Stimulated activated CD4-positive, alpha-beta T cell treated with anti-CD3 and anti-CD28 coated beads, Interleukin-4, amount 100 ng/mL, for 4 hours (primary cell): ENCODE measurements at places on chromosomes 2 and 18.

- no peak for DNase-seq
Measured at GRCh38 chr2:24492421-24493279, 1.6 kb downstream of the NCOA1 start.

DNA sequence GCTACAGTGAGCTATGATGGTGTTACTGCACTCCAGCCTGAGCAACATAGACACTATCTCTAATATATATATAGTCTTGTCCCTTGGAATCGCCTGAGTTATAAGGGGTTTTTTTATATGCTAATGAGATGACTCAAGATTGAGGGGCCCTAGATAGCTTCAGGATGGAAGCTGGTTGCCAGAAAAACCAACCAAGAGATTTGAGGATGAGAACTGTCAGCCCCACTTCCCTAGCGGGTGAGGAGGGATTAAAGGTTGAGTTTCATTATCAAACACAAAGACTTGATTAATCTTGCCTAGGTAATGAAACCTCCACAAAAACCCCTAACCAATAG is 12.6 kb upstream of the GALM start:
- no peak for DNase-seq

DNA sequence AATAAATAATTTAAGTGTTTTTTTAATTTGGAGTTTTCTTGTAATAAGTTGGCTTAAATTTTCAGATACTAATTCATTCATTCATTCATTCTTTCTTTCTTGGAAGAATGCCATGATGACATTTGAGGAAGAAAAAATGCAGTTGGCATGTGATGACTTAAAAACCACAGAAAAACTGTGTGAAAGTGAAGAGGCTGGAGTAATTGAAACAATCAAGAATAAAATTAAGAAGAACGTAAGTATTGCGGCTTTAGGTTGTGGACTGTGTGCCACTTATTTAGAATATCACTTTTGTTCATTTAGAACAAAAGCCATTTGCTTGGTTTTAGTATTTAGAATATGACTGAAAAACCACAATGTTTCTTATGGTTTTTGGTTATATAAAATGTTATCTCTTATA is 51.4 kb downstream of the TTC39C start:
- DNase-seq = no peak

DNA sequence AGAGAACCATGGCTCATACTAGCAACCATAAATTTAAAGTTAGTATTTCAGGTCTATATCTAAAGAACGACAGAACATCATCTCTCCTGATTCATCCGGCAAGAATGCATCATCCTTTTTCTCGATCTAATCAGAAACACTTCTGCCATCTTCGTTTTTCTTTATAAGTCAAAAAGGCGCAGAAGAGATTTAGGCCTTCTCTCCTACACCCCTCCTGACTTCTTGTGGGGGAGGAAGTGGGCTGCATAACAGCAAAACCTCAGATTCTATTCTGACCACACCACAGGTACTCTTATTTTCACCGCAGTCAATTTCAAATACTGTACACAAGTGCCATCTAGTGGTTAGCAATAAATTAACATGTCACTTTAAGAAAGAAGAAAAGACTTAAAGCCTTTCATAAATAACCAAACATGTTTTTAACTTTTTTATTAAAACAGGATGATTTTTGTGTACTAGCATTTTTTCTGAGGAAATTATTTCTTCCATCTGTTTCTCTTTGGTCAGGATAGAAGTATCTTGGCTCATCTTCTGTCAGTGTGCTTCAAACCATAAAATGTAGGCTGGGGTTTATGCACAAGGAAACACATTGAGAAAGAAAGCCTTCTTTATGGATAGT is 48.4 kb upstream of the PIK3C3 start:
- DNase-seq = peak; percentile 6

GRCh38 chr2:189287982-189288521 is 108.5 kb upstream of the COL5A2 start:
- DNase-seq = no peak

DNA sequence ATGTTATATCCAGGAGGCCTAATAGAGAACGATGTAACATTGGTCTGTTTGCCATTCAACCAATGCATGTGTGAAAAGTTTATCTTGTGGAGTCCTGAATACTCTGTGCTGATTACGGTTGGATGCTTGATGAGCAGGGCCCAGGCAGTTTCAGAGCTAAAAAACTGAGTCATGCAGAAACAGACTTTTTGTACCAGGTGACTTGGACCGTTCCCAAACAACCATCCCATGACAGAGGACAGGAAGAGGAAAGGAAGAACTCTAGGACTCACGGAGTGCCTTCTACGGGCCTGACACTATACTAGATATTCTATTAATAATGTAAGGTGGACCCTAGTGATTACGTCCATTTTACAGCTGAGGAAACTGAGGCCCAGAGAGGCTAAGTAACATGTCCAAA is 142.1 kb downstream of the ARHGAP28 start:
- DNase-seq = no peak

DNA sequence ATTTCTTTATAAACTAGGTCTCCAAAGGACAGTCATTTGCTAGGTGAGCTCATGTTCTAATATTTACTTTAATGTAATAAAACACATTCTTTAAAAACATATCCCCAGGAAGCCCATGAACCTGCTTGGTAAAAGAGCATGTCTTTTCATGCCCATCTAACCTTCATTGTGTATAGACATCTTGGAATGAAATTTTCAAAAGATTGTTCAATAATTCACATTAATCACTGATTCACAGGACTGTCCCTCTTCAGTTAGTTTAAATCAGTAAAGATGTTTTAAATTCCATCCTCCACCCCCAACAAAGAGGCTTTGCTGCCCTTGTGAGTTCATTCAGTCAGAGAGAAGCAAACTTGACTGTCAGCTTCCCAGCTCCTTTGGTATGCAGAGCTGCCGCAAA is 633.4 kb upstream of the CELF4 start:
- no peak for DNase-seq

- no peak for DNase-seq
Measured at GRCh38 chr2:162320864-162321517, 2.5 kb upstream of the IFIH1 start.

DNA sequence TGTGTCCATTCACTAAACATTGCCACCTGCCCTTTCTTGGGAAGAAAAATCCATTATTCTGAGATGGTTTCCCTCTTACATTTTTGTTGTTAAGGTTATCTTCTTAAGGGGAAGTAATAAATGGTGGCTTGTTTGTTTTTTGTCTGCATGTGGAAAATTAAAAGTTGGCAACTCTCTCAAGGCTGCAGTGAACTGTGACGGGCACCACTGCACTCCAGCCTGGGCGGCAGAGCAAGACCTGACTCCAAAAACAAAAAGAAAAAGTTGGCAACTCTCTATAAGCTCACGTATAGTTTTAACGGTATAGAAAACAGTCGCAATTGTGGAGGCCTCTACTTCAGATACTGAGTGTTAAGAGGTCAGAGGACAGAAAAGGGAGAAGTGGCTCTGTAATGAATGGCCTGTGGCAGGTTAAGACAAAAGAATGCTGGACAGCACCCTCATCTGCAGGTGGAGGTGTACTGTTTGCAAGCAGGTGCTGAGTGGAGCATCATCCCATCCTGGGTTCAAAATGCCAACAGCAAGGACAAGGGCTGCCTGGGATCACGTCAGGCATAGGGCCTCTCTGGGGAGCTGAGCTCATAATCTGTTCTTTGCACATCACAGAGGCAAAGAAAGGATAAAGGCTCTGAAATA is 16.7 kb downstream of the L3MBTL4 start:
- no peak for DNase-seq

DNA sequence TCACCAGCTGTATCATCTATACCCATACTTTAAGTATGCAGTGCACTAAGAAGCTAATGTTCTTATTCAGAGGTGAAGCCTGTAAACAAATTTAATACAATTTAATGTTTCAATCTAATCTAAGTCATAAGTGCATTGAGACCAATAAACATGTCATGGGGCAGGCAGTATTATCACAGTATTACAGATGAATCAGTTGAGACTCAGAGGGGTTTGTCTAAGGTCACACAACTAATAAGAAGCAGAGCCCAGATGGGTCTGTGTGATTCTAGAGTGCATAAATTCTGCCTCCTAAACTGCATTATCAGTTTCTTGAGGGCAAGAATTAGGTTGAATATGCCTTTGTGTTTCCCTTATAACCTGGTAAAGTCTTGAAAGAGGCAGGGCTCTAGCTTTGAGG is 140.9 kb upstream of the RNF152 start:
- no peak for DNase-seq

DNA sequence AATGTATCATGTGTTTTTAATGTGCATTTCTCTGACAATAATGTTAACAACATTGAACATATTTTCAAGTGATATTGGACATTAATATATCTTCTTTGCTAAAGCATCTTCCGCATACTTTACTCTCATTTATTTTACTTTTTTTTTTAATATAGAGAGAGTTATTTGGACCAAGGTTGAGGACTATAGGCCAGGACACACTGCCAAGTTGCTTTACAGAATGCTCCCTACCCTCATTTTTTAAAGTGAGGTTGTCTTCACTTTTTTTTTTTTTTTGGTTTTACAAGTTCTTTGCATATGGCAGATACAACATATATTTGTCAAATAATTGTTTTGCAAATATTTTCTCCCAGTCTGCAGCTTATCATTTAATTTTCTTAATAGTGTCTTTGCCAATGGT is 201.8 kb downstream of the OSR1 start:
- DNase-seq = no peak

GRCh38 chr2:119491776-119492525 is 32.3 kb downstream of the SCTR start:
- no peak for DNase-seq

DNA sequence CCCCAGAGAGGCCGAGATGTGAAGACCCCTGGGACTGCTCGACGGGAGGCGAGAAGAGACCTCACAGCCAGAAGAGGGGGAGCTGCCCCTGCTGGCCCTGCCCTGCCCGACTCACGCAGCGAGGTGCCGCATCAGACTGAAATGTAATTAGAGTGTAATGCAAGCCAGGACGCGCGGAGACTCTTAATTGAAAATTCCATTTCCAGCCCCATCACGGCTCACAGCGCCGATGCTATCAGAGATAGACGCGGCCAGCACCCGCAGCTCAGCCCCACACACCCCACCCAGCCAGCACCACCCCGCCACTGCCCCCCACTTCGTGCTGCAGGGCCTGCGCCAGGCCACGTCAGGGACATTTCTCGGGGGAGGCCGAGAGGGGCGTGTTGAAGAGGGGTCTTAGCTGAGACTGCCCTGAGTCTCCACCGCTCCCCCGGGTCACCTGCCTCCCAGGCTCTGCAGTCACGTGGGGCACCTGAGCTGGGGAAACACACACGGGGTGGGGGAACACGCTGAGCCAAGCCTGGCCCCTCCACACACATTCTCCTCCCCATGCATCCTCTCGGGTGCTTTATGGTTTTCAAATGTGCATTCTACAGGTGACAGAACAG is 78.1 kb downstream of the TEX51 start:
- DNase-seq = no peak

DNA sequence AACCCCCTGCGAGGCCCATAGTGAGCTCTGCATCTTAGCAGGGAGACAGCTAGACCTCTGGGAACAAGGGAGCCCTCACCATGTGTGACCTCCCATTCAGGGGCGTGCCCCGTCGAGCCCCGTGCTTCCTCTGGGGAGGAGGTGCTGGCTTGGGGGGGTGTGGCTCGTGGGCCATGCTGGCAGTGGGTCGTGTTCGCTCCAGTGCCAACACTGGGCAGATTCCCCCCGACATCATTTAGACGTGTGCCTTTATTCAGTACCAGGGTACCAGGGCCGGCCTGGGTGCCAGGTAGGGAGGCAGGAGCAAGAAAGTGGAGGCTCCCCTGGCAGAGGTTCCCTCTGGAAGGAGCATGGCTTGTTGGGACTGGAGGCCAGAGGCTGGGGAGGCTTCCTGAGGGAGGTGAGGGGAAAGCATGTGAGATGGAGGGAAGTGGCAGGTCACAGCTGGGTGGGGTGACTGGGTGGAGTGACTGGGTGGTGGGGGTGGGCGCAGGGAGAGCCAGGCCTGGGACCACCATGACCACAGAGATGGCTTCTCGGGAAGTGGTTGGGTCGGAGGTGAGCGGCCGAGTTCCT is 15.2 kb downstream of the GPC1 start:
- no peak for DNase-seq

GRCh38 chr2:212712466-212712865 is 173.9 kb upstream of the ERBB4 start:
- no peak for DNase-seq

GRCh38 chr2:231530099-231531011 is at the start of gene NMUR1:
Gene NMUR1, minus strand, starts transcription at chr2:231530445. Its CDS starts 84 bp downstream, at chr2:231530361.
- peak; percentile 54 for DNase-seq

- DNase-seq = no peak
Measured at GRCh38 chr2:212337486-212338343, 200.9 kb downstream of the ERBB4 start.

DNA sequence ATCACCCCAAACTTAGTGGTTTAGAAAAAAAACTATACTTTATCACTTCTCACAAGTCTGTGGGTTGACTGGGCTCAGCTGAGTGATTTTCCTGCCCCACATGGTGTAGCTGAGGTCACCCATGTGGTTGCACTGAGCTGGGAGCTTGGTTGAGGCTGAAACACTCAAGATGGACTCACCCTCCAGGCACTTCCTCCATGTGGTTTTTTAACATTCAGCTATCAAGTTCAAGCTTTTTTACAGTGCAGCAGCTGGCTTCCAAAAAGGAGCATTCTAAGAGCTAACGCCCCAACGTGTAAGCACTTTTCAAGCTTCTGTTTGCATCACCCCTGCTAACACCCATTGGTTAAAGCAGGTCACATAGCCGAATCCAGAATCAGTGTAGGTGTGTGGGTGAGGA is 105.9 kb upstream of the CREB1 start:
- no peak for DNase-seq

DNA sequence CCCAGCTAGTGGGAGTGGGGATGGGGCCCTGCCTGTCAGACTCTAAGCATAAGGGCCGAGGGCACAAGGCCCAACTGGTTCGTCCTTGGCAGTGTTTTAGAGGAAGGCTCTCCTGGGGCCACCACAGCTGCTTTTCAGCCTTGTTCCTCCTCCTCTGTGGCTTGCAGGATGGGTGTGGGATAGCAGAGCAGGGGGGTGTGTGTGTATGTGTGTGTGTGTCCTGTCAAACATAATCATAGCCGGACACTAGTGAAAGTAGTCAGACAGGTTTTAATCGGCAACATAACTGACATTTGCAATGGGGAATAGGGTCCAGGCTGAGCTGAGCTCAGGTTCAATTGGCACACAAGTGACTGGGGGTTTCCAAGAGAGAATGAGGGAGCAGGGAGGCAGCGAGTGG is 114.2 kb downstream of the SEPTIN10 start:
- DNase-seq = no peak
